ENCODE measurements at places on chromosomes 5 and 9.

GRCh38 chr9:119961774-119962424 lies 592.7 kb upstream of the BRINP1 start:
- DNase-seq, result no peak

- DNase-seq, result no peak
These were observed 72.7 kb downstream of the CERT1 start for GRCh38 chr5:75438722-75439121.

DNA sequence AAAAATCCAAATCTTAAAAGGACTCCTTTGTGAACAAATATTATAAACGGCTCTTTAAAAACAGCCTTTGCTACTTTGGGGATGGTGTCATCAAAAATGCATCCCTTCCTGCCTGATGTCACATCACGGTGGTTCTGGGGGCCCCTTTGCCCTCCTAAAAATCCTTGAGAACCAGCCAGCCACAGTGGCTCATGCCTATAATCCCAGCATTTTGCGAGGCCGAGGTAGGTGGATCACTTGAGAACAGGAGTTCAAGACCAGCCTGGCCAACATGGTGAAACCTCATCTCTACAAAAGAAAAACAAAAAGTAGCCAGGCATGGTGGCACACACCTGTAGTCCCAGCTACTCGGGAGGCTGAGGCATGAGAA lies 43.9 kb downstream of the FNBP1 start:
- DNase-seq, result no peak

- no peak for DNase-seq
These were observed 181.0 kb downstream of the BNC2 start for GRCh38 chr9:16689351-16689938.

DNA sequence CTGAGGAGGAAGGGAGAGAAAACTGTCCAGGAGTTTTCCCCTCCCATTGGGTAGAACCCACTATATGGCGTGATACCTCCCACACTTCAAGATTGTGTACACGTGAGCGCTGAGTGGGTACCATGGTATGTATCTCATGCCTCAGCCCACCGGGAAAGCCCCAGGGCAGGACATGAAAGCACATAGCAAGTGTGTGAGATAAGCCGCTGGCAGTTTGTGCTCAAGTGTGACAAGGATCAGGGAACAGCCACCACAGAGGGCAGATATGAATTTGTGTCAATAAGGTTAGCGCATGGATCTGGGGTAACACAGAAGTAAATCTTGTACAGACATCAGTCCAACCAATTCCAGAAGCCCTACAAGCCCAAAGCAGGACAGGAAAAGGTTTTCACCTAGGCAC lies 42.6 kb upstream of the NAA35 start:
- no peak for DNase-seq

- no peak for DNase-seq
These were observed 379.8 kb downstream of the KDM4C start for GRCh38 chr9:7137571-7137970.

- DNase-seq, result no peak
These were observed 804 bp downstream of the ARSI start for GRCh38 chr5:150301901-150302300.

DNA sequence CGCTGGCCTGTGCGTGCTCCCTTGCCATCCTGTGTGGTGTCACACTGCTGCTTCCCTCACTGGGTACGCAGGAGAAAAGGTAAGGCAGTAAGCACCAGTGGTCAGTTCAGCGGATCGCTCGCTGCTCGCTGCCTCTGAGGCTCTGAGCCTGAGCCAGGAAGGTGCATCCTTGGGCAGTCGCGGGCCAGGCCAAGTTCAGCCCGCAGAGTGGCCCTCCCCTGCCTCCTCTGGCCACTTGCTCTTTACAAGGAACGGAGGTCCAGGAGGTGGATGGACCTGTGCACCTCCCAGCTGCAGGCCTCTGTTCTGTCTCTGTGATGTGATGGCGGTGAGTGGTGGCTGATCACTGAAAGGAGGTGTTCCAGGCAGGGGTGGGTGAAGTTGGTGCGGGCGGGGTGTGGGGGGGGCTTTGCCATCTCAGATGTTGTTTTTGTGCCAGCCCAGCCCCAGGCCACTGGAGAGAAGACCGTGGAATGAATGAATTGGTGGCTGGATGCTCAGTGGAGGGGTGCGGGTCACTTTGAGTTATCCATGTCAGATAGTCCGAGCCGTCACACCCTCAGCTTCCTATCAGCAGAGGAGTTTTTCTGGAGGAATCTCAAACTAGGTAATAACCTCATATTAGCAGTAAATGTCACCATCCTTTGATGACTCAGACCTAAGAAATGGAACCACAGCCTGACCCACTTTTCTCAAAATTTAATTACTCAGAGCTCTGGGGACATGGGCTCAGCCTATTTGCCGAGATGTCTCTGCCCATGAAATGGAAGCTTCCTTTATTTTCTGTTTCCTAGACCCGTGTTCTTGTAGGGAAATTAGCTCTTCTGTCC lies 7.3 kb downstream of the COL5A1 start:
- no peak for DNase-seq

DNA sequence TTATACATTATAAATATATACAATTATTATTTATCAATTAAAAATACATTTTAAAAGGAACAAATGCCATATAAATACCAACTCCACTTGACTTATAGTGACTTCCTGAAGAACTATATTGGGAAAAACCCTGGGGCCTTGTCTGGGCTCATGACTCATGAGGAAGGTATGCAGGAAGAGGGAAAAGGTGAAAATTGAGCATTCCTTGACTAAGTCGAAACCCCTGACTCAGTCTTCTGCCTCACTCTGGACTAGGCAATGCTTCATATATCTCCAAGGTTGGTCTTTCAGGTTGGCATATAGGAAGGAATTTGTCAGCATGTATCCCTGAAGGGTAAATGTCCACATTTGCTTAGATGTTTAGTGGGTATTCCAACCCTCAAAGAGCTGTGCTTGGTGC lies 78.5 kb downstream of the SH3TC2 start:
- DNase-seq, result no peak

DNA sequence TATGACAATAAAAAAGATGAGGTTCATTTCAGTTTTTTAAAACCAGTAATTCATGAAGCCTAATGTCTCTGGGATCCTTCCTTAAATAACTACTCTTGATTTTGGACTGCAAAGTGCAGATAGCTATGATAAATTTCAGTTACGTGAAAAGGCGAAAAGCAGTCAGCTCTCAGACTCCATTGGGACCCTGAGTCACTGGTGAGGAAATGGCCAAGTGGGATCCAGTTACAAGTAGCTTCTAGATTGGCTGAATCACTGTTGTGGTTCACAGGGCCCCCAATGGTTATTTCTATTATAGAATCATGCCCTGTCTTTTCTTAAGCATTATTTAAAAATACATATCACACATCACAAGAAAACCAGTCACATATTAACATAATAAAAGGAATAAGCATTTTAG lies 31.1 kb upstream of the PPP3R2 start:
- DNase-seq, result no peak

DNA sequence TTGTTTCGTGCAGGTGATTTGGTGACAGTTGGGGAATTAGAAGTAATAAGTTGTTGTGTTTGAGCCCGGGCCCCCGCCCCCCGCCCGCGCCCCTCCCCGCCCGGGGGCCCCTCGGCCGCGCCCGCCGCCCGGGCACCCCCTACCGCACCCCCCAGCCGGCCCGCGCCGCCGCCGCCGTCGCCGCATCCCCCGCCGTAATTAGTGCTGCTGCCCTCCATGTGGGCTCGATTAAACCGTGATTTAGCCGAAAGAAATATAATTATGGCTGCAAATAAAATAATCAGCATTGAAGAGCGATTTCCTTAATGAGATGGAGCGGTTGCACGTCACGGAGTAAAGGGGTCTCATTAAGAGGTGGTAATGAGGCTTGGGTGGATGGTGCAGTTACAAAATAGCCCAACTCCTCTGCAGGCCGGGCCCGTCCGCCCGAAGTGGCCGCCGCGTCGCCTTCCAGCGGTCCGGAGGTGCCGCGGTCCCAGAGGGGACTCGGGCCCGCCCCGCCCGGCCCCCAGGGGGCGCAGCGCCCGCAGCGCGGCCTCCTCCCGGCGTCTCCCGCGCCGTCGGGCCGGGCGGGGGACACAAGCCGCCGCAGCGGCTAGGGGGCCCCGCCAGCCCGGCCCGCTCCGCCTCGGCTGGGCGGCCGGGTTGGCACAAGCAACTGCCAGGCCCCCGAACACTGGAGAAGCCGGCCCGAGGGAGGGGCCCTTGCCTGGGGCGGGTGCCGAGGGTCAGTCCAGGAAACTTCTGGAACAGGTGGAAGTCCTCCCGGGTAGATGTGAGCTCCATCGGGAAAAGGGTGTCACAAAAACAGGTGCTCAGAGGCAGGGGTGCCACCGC lies 6.9 kb upstream of the OTP start:
- no peak for DNase-seq

DNA sequence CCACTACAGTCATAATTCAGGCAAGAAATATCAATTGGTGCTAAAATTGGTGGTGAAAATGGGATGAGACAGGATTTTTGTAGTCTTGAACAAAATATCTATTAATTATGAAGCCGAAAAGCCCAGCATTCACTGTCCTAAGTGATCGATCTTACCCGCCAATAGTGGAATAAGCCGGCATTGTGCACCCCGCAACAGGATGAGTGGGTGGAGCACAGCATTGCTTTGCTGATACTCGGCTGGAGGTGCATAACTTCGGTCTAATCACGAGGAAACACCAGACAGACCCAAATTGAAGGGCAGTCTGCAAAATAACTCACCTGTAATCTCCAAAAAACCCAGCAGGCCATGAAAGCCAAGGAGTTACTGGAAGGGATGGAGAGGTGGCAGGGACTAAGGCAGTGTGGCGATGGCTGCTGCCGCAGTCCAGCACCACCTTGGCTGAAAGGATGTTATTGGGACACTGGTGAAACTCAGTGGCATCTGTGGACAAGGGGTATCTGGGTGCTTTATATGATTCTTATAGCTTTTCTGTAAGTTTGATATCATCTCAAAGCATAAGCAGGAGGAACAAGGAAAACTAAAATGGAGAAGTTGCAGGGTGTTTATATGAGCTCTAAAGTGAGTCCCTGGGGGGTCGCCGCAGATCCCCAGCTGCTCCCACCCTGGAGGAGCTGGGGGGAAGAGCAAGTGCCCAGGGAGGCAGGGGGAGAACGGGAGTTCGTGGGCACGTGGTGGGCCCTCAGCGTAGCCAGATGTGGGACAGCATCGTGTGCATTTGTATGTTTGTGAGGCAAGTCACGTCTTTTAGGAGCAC lies 45.2 kb downstream of the AHRR start:
- DNase-seq, result no peak
